ENCODE measurements at places on chromosomes 6 and 20. TPM values are rescaled to one million over a fixed set of nuclear protein-coding genes. Genes with fewer than 3 reads are reported as not detected.

Gene OR2J3
- not detected for total RNA-seq

Gene ADGB
- total RNA-seq, result not detected

Gene COL20A1
- not detected for total RNA-seq

Gene BEND6
- 0.27 TPM for total RNA-seq

Gene PMEPA1
- total RNA-seq, result 68.4 TPM

Gene SAMD5
- total RNA-seq, result 1.6 TPM

Gene OR2H2
- not detected for total RNA-seq

Gene TTBK1
- not detected for total RNA-seq

DNA sequence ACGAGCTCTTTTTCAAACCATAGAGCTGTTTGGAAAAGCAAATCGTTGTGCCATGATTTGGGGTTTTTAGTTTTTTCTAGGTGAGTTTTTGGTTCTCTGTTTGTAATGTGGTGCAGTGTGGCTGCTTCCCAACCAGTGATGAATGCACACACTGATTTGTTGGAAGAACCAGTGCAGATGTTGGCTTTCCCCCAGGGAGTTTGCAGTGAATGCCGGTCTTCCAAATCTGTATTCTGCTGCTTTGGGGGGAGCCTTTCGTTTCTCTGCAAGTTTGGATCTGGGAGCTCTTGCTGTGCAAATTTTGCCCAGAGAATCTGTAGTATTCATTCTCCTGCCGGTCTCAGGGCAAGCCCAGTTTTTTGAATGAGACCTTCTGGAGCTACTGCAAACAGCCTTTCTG, 14.5 kb downstream of the HECA start:
- no peak for DNase-seq

DNA sequence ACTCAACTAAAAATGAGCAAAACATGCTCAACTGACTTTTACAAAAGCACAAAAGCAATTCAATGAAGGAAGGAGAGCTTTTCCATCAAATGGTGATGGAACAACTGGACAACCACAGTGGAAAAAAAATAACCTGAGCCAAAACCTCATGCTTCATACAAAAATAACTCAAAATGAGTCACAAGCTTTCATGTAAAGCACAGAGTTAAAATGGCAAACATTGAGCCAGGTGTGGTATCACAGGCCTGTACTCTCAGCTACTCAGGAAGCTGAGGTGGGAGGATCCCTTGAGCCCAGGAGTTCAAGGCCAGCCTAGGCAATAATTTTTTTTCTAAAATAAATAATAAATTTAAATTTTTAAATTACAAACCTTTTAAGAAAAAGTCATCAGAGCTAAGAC, 18.4 kb upstream of the HLA-G start:
- DNase-seq, result no peak

- DNase-seq, result no peak
Observed at GRCh38 chr20:57780398-57780797, 70.6 kb upstream of the PMEPA1 start.

GRCh38 chr20:43398676-43399324, 58.9 kb upstream of the SRSF6 start:
- no peak for DNase-seq

- DNase-seq, result no peak
Observed at GRCh38 chr6:5634525-5634924, 372.2 kb downstream of the NRN1 start.

DNA sequence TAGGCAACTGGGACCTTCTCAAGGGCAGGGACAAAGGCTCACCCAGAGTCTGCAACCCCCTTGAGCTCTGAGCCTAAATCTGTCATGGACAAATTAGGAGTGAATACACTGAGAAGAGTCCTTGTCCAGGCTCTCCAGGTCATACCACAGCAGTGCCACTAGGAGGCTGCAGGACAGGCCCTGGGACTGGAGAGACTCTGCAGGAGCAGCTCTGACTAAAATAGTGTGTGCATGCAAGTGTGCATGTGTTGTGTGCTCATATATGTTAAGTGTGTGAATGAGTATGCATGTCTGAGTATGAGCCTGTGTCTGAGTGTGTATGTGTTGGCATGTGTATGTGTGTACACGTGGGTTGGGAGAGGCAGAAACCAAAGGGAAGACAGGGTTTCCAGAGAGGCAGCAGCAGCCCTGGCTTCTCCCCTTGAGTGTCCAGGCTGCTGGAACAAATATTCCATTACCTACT, 27.1 kb downstream of the MRPL14 start:
- DNase-seq, result no peak

- no peak for DNase-seq
Observed at GRCh38 chr6:25691894-25692293, 39.9 kb downstream of the SCGN start.

DNA sequence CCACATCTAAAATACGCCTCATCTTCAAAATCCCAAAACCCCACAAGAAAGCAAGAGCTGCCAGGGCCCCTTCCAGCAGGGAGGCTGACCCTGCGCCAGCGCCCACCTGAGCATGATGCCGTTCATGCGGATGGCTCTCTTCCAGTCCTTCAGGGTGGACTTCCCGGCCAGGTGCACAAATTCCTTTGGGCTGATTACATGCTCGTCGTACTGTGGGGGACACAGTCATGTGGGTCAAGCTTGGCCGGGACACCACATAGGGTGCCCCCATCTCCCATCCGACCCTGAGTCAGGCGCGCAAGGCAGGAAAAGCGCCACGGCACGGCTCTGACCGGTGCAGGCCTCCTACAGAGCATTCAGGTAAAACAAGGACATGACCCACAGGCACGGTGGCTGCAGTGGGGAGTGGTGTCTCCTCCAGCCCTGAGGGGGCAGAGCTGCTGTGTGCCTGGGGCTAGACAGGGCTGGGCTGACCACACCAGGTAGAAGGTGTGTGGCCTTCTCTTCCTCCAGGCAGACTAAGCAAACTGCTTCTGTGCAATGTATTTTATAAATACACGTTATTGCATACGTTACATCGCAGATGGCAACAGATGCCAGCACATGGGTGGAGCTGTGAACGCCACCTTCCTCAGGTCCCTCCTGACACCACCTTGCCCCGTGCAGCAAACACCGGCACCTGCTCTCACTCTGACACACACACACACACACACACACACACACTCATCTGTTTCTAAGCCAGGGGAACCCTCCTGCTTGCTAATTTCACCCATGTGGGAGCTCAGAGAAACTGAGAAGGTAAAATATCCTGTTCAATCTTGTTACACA, 23.8 kb upstream of the HELZ2 start:
- no peak for DNase-seq

DNA sequence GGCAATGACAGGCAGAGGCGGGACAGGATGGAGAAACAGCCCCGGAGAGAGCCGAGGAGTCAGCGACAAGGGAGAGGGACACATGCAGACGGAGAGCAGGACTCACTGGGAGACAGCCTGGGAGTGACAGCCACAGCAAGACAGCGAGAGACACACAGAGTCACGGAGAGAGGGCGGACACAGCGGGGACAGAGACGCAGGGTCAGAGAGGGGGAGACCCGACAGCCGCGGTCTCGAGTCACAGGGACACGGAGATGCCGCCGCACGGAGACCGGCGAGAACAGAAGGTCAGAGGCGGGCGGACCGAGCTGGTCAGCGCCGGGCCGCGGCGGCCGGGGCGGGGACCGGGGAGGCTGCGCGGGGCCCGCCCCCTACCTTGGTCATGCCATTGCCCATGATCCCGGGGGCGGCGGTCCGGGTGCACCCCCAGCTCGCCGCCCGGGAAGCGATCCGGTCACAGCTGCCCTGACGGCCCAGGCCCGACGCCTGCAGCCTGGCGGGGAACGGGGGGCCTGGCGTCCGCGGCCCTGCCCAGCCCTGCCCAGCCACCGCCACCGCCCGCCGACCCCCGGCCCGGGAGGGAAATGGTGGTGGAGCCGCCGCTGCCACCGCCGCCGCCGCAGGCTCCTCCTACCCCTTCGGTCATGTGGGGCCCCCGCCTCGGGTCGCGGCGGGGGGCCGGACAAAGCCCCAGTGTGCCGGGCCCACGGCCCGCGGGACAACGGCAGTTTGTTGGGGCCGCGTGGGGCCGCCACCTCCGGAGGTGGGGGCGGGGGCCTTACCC, at the start of the genes DUSP15 and TTLL9:
Gene DUSP15, minus strand, starts transcription at position 586 of the 784 bp plus-strand sequence. Its CDS starts 190 bp downstream, at position 396.
Gene TTLL9, plus strand, starts transcription at position 693 of the 784 bp plus-strand sequence. CDS start 493 bp downstream, outside the sequence.
- DNase-seq, result no peak

DNA sequence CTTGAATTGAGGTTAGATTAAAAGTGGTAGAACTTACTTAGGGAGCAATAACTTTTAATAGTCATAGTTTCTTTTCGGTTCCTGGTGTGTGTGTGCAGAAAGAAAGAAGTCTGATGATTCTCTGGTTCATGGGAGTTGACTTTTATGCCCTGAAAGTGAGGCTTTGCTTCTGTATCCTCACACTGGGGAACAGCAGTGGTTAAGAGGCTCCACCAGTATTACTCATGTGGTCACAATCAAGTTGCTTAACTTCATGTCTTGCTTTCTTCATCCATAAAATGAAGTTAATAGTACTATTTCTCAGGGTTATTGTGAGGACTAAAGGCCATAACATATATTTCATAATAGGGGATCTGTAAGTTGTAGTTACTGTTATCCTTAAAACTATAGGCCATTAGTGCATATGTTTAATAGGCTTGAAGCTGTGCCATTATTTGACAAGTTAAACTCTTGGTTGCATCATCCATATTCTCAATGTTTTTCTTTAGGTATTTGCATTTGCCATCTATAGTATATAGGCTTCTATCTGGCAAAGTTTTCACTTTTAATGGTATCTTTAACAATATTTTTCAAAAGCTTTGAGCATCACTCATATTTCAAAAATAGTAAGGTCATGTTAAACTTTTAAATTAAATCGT, 262.4 kb downstream of the PLCB1 start:
- DNase-seq, result no peak

DNA sequence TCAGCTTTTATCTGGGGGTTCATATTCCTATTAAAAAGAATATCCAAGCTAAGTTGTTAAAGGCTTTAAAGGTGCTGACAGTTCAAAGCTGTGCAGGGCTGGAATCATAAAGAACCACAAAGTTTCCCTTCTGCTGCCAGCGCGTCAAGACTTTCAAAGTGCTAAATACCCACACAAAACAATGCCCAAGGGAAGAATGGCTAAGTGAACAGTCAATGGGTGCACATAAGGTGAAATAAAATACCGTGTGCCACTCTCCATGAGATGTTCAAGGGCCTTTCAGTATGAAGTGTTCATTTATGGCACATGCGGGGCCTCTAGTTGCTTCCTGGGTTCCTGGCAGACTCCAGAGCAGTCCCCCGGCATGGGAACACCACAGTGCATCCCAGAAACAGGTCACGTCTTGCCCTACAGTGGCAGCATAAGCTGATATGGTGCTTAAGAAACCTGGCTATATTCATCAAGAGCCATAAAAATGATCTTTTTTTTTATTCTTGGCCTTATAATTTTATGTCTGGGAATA, 14.1 kb downstream of the TXNDC5 start:
- no peak for DNase-seq

GRCh38 chr20:23910210-23910609, 30.7 kb upstream of the CST5 start:
- DNase-seq, result no peak

GRCh38 chr6:89050155-89050554, 30.4 kb upstream of the PNRC1 start:
- DNase-seq, result no peak

GRCh38 chr6:56650191-56650590, 7.5 kb upstream of the DST start:
- no peak for DNase-seq

GRCh38 chr6:107545763-107546162, 55.8 kb downstream of the SOBP start:
- no peak for DNase-seq

DNA sequence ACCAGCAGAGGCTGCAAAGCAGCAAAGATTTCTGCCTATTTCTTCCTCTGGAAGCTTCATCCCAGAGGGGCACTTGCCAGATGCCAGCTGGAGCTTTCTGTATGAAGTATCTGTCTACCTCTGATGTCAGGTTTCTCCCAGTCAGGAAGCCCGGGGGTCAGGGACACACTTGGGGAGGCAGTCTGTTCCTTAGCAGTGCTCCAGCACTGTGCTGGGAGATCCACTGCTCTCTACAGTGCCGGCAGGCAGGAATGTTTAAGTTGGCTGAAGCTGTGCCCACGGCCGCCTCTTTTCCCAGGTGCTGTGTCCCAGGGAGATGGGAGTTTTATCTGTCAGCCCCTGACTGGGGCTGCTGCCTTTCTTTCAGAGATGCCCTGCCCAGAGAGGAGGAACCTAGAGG, 631.1 kb upstream of the HTR1E start:
- DNase-seq, result no peak

DNA sequence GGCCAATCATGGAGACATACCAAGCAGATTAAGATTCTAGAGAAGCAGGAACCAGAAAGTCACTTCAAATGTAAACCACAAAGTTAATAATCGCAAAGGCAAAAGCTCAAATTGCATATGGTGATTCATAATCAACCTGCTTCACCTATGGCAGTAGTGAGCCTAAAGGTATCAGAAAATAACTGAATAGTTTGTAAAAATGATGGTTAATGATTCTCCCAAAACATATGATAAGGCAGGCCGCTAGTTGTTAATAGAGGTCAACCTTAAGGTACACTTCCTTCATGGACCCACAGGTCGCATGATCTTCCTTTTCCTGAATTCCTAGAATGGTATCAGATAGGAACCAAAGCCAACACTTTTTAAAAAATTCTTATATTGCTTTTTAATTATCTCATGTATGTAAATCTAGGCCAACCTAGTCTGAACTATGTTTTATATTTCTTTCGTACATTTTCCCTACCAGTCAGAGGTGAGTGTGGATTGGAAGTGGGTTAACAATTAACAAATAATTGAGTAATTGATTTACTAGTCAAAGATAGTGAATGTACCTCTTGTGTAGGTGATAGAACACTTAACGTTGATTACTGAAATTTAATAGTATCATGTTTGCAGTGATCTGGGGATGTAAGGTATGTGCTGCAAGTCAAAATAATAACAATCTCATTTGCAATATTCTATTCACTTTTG, 16.4 kb downstream of the TAAR2 start:
- no peak for DNase-seq

DNA sequence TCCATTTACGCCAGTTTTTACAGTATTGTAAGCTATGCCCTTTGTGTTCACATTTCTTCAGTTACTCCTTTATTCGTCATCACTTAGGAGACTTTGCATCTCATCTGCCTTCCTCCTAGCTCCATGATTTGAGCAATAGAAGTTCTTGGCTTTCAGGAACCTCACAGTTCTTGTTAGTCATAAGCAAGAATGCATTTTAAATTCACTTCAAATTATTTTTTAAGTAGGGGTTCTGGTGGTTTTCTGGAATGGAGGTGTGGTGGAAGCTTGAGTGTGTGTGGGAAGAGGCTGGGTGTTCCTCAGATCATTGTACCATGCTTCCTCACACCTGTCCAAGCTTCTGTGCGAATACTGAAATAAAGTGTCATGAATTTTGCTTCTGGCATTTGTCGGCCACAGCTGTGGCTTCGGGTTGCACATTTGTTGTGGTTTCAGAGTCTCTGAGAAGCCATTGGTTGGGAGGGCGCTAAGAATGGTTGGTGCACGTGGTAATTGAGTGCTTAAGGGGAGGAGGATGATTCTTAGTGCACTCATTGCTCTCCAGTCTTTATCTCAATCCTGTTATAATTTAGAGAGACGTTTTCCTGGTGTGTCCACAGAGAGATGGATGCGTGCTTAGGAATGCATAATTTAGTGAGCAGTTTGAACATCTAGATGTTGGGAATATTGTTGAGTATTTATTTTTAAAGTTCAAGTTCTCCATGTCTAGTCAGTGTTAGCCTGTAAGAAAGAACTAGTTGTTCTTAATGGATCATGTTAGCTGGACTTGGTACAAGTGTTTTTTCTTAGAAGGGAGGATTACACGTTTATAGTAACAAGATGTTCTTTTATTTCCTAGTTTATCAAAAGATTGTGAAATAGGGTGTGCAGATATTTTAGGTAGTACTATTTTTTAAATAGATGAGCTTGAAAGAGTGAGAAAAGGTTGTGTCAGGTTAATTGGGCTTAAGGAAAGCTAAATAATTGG, 31.9 kb downstream of the FOXO3 start:
- no peak for DNase-seq

- no peak for DNase-seq
Observed at GRCh38 chr6:37077905-37078296, 72.4 kb downstream of the FGD2 start.

All from thoracic aorta (tissue), 2 donors.